Left lung (tissue), 14 donors: ENCODE measurements at places on chromosomes 12 and 14. TPM values are rescaled to one million over a fixed set of nuclear protein-coding genes. Genes with fewer than 3 reads are reported as not detected.
A peak's percentile ranks its signal among the peaks of the same experiment; 100 is the strongest.

KERA gene
- total RNA-seq = 0.26 TPM

VDR gene
- 29.7 TPM for total RNA-seq

OR5AU1 gene
- total RNA-seq = not detected

ERP27 gene
- total RNA-seq = 16.2 TPM

CLEC4A gene
- total RNA-seq = 6.5 TPM

ARF6 gene
- 73.6 TPM for total RNA-seq

KRT77 gene
- not detected for total RNA-seq

PRKD1 gene
- total RNA-seq = 13.6 TPM

NUAK1 gene
- 11.7 TPM for total RNA-seq

GPR68 gene
- 4.2 TPM for total RNA-seq

CDKN3 gene
- total RNA-seq = 2.7 TPM

MYG1 gene
- total RNA-seq = 27.7 TPM

- H3K4me3 ChIP-seq = no peak overlapping the region
- no peaks in the 10 kb centered on the region for H3K4me1 ChIP-seq
- H3K27me3 ChIP-seq = no peaks in the 10 kb centered on the region
- no peak for DNase-seq
- H3K36me3 ChIP-seq = no peaks in the 10 kb centered on the region
Observed at GRCh38 chr12:82912406-82912805, 225.7 kb downstream of the TMTC2 start.

DNA sequence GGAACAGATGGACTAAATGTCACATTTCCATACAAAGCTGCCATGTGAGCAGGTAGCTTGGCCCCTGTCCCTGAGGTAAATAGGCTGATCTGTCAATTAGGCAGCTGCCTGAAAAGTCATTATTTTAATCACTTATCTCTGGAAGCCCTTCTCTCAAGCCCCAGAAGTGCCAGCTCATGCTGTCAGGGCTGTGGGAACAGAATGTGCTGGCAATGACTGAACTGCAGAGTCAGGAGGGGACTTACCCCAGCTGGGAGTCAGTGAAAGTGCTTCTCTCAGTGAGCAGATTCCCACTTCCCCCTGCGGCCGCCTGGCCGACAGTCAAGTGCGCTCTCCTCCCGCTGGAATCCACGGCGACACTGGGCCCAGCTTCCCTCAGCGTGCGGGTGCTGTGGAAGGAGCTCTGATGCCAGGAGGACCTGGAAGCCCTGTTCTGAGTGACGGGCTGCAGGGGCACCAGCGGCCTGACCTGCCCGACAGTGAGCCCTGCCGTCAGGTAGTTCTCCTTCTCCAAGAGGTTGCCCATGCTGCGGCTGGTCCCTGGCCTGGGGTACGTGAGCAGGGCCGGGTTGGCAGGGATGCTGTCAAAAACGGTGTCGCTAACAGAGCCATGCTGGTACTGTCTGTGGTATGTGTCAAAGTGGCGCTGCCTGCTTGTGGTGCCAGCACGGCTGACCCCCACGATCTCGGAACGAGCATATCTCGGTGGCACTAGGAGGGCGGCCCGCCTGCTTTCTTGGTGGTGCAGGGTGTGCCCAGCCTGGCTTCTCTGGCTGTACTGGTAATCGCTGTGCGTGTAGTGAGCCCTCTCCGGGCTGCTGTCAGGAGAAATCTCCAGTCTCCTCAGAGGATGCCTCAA is 18.7 kb downstream of the PKP2 start:
- peaks cover 4% of the 10 kb centered on the region for H3K4me1 ChIP-seq
- no peak overlapping the region for H3K4me3 ChIP-seq
- peak; percentile 43 for DNase-seq
- H3K27ac ChIP-seq = no peak overlapping the region
- H3K36me3 ChIP-seq = no peaks in the 10 kb centered on the region
- H3K27me3 ChIP-seq = peaks cover 3% of the 10 kb centered on the region

GRCh38 chr12:108634341-108634751 is 652 bp upstream of the SELPLG start:
- no peaks in the 10 kb centered on the region for H3K27me3 ChIP-seq
- peaks cover 28% of the 10 kb centered on the region for H3K4me1 ChIP-seq
- no peaks in the 10 kb centered on the region for H3K36me3 ChIP-seq
- H3K27ac ChIP-seq = peak overlapping the region; percentile 94
- peak; percentile 75 for DNase-seq

GRCh38 chr12:5197656-5198055 is 154.0 kb downstream of the KCNA5 start:
- no peaks in the 10 kb centered on the region for H3K36me3 ChIP-seq
- no peak overlapping the region for H3K4me3 ChIP-seq
- no peaks in the 10 kb centered on the region for H3K4me1 ChIP-seq

DNA sequence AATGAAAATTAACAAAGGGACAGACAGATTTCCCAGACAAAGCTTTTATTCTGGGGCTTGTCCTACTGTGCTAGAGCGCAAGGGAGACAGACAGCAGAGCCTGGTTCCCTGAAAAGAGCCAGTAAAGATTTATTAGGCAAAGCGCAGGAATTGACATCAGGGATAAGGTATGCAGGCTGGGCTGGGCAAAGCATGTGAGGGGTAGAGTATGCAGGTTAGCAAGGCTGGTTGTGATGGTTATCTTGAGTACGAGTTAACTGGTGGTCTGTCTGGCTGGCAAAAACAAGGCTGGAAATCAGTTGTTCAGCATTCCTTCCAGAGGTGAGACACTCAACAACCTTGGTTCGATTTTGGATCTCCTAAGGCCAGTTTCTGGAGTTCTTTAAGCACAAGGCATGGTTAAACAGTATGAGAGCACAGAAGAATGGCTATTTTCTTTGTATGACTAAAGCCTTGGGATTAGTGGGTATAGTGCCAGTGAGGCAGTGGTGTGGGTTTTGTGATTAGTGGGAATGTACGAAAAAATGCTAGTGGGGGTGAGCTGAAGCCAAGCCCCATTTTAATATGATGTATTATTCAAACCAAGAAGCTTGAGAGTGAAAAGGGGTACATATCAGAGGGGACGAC is 30.9 kb downstream of the BTBD7 start:
- no peaks in the 10 kb centered on the region for H3K27me3 ChIP-seq
- H3K4me3 ChIP-seq = no peak overlapping the region
- no peak overlapping the region for H3K27ac ChIP-seq
- no peaks in the 10 kb centered on the region for H3K36me3 ChIP-seq
- peaks cover 3% of the 10 kb centered on the region for H3K4me1 ChIP-seq

DNA sequence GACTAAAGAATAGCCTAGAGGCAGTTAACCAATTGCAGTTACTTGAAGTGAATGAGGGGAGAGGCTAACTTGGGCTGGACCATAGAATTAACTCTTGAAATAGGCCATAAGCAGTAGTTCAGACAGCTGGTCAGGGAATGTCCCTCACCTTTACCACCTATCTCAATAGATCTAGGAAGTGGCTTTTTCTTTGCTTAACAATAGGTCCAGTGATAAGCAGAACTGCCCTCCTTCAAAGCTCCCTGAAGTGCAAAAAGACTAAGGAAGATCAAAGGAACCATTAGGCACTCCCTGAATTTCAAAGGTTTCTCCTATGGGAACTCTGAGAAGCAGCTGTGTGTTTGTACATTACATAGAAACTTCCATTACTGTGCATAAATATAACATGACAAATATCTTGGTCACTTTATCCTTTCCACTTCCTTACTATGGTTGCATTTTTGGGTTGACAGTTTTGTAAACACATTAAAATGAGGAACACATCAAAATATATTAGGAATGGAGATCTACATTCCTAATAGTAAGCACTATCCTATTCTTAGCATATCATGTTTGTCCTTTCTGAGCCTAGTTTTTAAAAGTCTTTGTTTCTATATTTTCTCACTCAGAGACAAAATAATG is 7.2 kb upstream of the NAA30 start:
- H3K4me1 ChIP-seq = peaks cover 9% of the 10 kb centered on the region
- no peak overlapping the region for H3K4me3 ChIP-seq
- peaks cover 10% of the 10 kb centered on the region for H3K27me3 ChIP-seq
- H3K36me3 ChIP-seq = no peaks in the 10 kb centered on the region
- DNase-seq = no peak

DNA sequence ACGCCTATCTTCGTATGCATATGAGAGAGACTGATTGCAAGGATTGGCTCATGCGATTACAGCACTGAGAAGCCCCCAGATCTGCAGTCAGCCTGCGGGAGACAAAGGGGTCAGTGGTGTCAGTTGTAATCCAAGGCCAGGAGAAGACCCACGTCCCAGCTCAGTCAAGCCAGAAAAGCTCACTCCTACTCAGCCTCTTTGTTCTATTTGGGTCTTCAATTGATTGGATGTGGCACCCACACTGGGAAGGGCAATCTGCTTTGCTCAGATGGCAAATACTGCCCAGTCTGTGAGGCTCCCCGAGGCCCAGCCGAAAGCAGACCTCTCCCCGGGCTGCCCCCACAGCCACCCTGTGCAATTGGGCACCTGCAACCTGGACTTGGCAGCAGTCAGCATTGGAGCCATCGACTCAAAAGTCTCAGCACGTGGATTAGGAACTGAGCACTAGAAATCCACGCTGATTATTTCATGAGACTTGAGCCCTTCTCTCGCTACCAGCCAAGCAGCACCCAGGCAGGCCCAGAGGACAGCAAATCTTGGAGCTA is 39.6 kb upstream of the TMEM179 start:
- no peaks in the 10 kb centered on the region for H3K36me3 ChIP-seq
- DNase-seq = no peak
- no peak overlapping the region for H3K4me3 ChIP-seq
- no peak overlapping the region for H3K27ac ChIP-seq
- peaks cover 3% of the 10 kb centered on the region for H3K4me1 ChIP-seq

DNA sequence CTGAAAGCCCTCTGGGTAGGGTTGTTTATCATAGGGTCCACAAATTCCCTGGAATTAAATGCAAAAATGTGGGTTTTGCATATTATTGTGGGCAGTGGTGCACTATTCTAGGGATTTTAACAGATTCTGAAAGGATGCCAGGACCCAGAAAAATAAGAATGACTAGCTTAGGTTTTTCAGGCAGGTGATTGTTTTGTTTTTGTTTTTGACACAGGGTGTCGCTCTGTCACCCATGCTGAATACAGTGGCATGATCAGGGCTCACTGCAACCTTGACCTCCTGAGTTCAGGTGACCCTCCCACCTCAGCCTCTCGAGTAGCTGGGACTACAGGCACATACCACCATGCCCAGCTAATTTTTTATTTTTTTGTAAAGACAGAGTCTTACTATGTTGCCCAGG is 19.2 kb downstream of the GALNT6 start:
- no peaks in the 10 kb centered on the region for H3K36me3 ChIP-seq
- peaks cover 11% of the 10 kb centered on the region for H3K4me1 ChIP-seq
- DNase-seq = no peak
- no peak overlapping the region for H3K4me3 ChIP-seq
- H3K27ac ChIP-seq = peak overlapping the region; percentile 58

DNA sequence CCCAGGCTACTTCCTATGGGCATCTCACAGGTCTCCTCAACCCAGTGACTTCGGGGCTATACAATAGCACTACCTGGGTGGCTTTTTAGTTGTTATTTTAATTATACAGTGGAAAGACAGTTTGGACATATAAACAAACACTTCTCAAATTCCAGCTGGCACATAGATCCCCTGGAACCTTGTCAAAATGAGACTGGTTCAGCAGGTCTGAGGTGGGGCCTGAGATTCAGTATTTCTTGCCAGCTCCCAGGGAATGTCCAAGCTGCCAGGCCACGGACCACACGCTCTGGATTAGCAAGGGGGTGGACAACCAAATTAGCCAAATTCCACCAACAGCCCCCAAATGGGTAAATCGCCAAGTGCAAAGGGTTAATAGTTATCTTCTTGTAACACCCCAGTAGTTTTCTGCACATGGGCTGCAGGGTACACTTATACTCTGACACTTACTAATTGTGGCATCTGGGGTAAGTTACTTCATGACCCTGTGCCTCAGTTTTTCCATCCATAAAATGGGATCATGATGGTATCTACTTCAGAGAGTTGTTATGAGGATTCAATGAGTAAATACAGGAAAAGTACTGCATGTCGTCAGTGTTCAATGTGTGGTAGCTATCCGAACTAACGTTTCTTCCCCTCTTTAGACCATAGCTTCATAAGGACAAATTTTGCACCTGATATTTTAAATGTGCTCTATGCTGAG is 789.4 kb upstream of the TBX3 start:
- H3K27ac ChIP-seq = no peak overlapping the region
- H3K27me3 ChIP-seq = no peaks in the 10 kb centered on the region
- H3K36me3 ChIP-seq = no peaks in the 10 kb centered on the region
- H3K4me3 ChIP-seq = no peak overlapping the region

GRCh38 chr12:68480526-68480925 is 130.2 kb upstream of the RAP1B start:
- no peak for DNase-seq
- no peaks in the 10 kb centered on the region for H3K4me1 ChIP-seq
- no peaks in the 10 kb centered on the region for H3K27me3 ChIP-seq
- H3K36me3 ChIP-seq = no peaks in the 10 kb centered on the region

GRCh38 chr12:94263011-94263811 is 114.8 kb downstream of the PLXNC1 start:
- H3K27ac ChIP-seq = peak overlapping the region; percentile 94
- peaks cover 67% of the 10 kb centered on the region for H3K4me1 ChIP-seq
- H3K27me3 ChIP-seq = no peaks in the 10 kb centered on the region
- peaks cover 30% of the 10 kb centered on the region for H3K36me3 ChIP-seq

GRCh38 chr12:102426599-102427542 is 53.5 kb downstream of the IGF1 start:
- DNase-seq = no peak
- H3K4me1 ChIP-seq = peaks cover 3% of the 10 kb centered on the region
- H3K27me3 ChIP-seq = no peaks in the 10 kb centered on the region
- no peaks in the 10 kb centered on the region for H3K36me3 ChIP-seq
- no peak overlapping the region for H3K4me3 ChIP-seq

GRCh38 chr12:13209436-13210235 is 13.1 kb downstream of the EMP1 start:
- H3K27ac ChIP-seq = peak overlapping the region; percentile 27
- H3K4me1 ChIP-seq = peaks cover 31% of the 10 kb centered on the region
- no peak overlapping the region for H3K4me3 ChIP-seq

- no peaks in the 10 kb centered on the region for H3K4me1 ChIP-seq
- no peaks in the 10 kb centered on the region for H3K36me3 ChIP-seq
Observed at GRCh38 chr14:104657101-104657524, 32.3 kb upstream of the INF2 start.

DNA sequence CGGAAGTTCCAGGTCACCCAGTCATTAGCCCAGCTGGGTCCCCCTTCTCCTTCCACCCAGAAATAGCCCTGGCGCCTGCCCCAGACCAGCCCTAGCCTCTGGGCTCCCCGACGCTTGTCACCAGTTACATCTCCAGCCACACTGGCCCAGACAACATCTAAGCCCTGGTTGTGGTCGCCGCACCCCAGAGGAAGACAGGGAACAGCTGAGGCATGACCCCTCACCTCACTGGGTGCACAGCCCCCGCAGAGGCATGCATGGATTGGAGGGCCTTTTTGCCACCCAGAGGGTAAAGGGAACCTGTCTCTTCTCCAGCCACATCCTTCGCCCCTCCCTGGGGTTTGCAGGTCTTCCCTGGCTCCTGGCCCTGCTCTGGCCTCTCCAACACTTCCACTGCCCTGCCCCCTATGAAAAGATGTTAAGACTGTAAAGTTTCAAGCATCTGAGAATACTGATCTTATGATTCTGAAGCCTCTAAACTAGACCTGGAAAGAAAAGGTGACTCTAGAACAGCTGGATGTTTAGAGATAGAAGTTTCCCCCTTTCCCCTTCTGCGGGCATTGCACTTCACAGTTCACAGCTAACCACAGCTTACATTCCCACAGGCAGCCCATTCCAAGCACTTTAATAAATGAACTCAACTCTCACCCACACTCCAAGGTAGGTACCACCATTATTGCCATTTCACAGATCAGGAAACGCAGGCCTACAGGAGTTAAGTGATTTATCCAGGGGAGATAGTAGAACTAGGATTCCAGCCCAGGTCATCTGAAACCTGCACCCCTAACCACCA is 14.7 kb downstream of the TMEM119 start:
- H3K4me3 ChIP-seq = no peak overlapping the region
- no peak for DNase-seq
- no peaks in the 10 kb centered on the region for H3K4me1 ChIP-seq
- H3K27ac ChIP-seq = no peak overlapping the region
- no peaks in the 10 kb centered on the region for H3K36me3 ChIP-seq
